Activated naive CD8-positive, alpha-beta T cell treated with anti-CD3 and anti-CD28 coated beads, Interleukin-2, amount 10 ng/mL, durations not matched to agents 7 days and 5 days (primary cell): ENCODE measurements at places on chromosomes 4 and X. TPM values are rescaled to one million over a fixed set of nuclear protein-coding genes. Genes with fewer than 3 reads are reported as not detected.

Gene SLC10A6
- not detected for total RNA-seq

DNA sequence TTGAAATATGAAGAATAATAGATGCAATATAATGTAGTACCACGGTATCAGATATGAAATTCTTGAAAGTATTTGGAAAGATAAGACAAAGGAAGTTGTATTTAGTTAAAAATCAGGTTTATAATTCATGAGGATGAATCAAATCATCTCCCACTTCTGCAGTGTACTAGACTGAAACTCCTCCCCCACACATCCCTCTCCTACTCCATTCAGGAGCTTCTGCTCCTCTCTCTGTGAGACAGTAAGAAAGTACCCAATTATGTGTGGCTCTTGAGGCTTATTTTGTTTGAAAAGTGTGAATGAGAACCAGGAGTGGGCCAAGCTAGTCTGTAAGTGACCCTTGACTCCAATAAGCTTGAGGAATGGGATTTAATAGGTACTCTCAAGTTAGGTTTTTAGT lies 9.5 kb downstream of the SLAIN2 start:
- DNase-seq: no peak
- peaks cover 33% of the 10 kb centered on the region for H3K36me3 ChIP-seq
- no peak overlapping the region for H3K27ac ChIP-seq
- H3K4me3 ChIP-seq: no peak overlapping the region
- H3K27me3 ChIP-seq: no peaks in the 10 kb centered on the region

Gene SYN1
- 1.00 TPM for total RNA-seq

- no peak overlapping the region for H3K27ac ChIP-seq
- H3K27me3 ChIP-seq: no peaks in the 10 kb centered on the region
- H3K36me3 ChIP-seq: no peaks in the 10 kb centered on the region
- no peak for DNase-seq
- H3K4me1 ChIP-seq: no peaks in the 10 kb centered on the region
Measured at GRCh38 chr4:147351083-147351787, 129.7 kb upstream of the EDNRA start.

Gene POU3F4
- not detected for total RNA-seq

Gene FHIP1A
- total RNA-seq: 0.45 TPM

Gene SPANXA1
- total RNA-seq: not detected

- no peaks in the 10 kb centered on the region for H3K4me1 ChIP-seq
- H3K4me3 ChIP-seq: no peak overlapping the region
- DNase-seq: no peak
- H3K27ac ChIP-seq: no peak overlapping the region
- peaks cover 2% of the 10 kb centered on the region for H3K36me3 ChIP-seq
Measured at GRCh38 chr4:140163029-140163810, 9.2 kb upstream of the MAML3 start.

DNA sequence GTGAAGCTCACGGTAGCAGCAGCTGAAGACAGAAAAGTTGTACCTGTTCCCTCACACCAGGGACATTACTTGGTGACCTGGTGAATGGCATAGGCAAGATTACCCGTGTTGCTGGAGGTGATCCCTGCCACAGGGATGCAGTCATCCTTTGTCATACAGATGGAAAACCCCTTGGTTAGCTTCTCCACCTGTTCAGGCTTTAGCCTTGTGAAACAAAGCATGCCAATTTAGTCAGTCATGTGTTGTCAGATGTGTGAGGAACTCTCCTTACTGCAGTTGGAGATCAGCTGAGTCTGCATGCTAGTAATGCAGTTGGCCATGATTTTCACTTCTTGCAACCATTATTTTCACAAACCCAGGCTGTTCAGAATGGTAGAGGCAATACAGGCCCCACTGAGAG lies 41.0 kb downstream of the AMELX start:
- no peak for DNase-seq
- no peak overlapping the region for H3K4me3 ChIP-seq
- H3K27ac ChIP-seq: no peak overlapping the region

GRCh38 chr4:70306076-70306475 lies 28.7 kb upstream of the CABS1 start:
- no peak overlapping the region for H3K27ac ChIP-seq
- no peaks in the 10 kb centered on the region for H3K36me3 ChIP-seq
- H3K4me3 ChIP-seq: no peak overlapping the region
- H3K27me3 ChIP-seq: no peaks in the 10 kb centered on the region
- H3K4me1 ChIP-seq: no peaks in the 10 kb centered on the region

- H3K4me1 ChIP-seq: no peaks in the 10 kb centered on the region
- no peak overlapping the region for H3K27ac ChIP-seq
- no peak for DNase-seq
Measured at GRCh38 chr4:45795135-45795534, 328.7 kb downstream of the GABRG1 start.

Gene C4orf54
- not detected for total RNA-seq

Gene PLAC8
- total RNA-seq: 314 TPM

DNA sequence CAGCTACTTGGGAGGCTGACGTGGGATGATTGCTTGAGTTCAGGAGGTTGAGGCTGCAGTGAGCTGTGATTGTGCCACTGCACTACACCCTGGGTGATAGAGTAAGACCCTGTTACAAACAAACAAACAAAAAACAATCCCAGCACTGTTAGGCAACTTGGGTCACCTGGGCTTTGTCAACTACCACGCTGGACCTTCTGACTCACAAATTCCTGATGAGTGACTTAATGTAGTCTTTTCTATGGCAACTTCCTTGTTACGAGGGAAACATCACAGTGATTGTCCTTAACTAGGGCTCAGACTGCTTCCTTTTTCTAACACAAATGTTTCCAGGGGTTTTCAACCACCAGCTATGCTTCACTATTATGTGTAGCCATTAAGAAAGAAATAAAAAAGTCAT lies 128.8 kb upstream of the GPC4 start:
- H3K4me1 ChIP-seq: no peaks in the 10 kb centered on the region
- no peak overlapping the region for H3K4me3 ChIP-seq
- H3K27me3 ChIP-seq: no peaks in the 10 kb centered on the region

DNA sequence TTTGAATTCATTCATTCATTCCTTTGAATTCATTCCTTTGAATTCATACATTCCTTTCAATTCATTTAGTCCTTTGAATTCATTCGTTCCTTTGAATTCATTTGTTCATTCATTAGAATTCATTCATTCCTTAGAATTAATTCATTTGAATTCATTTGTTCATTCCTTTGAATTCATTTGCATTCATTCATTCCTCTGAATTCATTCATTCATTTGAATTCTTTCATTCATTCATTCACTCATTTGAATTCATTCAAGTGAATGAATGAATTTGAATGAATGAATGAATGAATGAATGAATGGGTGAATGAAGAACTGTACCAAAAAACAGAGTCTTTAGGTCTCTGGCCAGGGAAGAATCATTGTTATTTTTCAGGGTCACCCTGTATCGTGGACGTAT lies 216.6 kb downstream of the DHRSX start:
- H3K4me3 ChIP-seq: no peak overlapping the region
- H3K27me3 ChIP-seq: no peaks in the 10 kb centered on the region
- H3K36me3 ChIP-seq: peaks cover 18% of the 10 kb centered on the region
- H3K27ac ChIP-seq: no peak overlapping the region
- DNase-seq: no peak

DNA sequence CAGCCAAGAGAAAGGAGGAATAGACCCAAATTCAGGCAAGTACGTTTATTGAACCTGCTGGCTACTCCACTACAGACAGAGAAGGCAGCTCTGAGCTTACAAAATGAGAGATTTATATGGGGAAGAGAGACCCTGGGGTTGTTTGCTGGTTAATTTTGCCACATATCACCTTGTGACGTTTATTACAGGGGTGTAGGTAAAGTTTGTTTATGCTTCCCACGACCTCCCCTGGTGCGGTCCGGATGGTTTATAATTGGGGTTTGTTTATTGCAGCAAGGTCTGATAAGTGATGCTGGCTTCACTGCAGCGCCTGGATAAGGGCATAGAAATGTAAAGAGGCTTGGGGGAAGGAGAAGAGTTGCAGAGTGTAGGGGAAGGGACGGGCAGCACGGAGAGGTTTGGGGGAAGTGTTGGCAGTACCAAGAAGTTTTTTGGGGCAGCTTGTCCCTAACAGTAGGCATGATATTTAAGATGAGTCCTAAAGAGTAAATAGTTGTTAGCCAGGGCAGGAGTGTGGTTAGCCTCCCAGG lies 12.6 kb downstream of the BEX1 start:
- H3K4me3 ChIP-seq: no peak overlapping the region
- DNase-seq: no peak
- H3K4me1 ChIP-seq: no peaks in the 10 kb centered on the region
- H3K27me3 ChIP-seq: peaks cover 2% of the 10 kb centered on the region
- H3K36me3 ChIP-seq: no peaks in the 10 kb centered on the region

GRCh38 chrX:26848511-26848910 lies 614.6 kb downstream of the PPP4R3C start:
- H3K27ac ChIP-seq: no peak overlapping the region
- no peaks in the 10 kb centered on the region for H3K36me3 ChIP-seq
- no peak for DNase-seq
- H3K4me3 ChIP-seq: no peak overlapping the region

Gene DEFB131A
- not detected for total RNA-seq

GRCh38 chr4:55346851-55347255 lies 811 bp downstream of the SRD5A3 start:
- H3K4me3 ChIP-seq: peak overlapping the region; percentile 86
- no peak for DNase-seq
- no peaks in the 10 kb centered on the region for H3K36me3 ChIP-seq
- H3K4me1 ChIP-seq: peaks cover 21% of the 10 kb centered on the region
